ENCODE measurements at places on chromosomes 3 and 15.

DNA sequence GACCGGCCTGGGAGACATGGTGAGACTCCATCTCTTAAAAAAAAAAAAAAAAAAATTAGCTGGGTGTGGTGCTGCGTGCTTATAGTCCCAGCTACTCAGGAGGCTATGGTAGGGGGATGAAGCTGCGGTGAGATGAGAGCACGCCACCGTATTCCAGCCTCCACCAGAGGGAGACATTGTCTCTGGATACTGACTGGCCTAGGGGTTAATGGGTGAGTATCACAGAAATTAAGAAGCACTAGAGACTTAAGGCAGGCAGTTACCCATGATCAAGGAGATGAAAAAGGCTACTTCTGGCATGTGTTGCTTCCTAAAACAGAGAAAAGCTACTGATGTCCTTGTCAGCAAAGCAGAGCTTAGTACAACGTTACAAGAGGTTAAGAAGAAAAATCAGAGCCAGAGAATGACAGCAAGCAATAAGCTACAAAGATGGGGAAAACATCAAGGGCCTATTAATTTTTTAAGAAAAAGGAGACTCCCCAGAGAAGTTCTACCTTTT lies 8.6 kb downstream of the TFRC start:
- no peaks in the 10 kb centered on the region for H3K36me3 ChIP-seq
- H3K27ac ChIP-seq = no peak overlapping the region
- H3K4me3 ChIP-seq = no peak overlapping the region
- H3K27me3 ChIP-seq = no peaks in the 10 kb centered on the region
- no peak for DNase-seq

- no peaks in the 10 kb centered on the region for H3K36me3 ChIP-seq
- H3K4me1 ChIP-seq = no peaks in the 10 kb centered on the region
- no peaks in the 10 kb centered on the region for H3K27me3 ChIP-seq
- H3K27ac ChIP-seq = no peak overlapping the region
- no peak for DNase-seq
Measured at GRCh38 chr3:39376959-39377634, 6.1 kb upstream of the SLC25A38 start.

- H3K4me1 ChIP-seq = no peaks in the 10 kb centered on the region
- DNase-seq = no peak
- no peak overlapping the region for H3K4me3 ChIP-seq
- H3K27me3 ChIP-seq = no peaks in the 10 kb centered on the region
- H3K36me3 ChIP-seq = no peaks in the 10 kb centered on the region
- H3K27ac ChIP-seq = no peak overlapping the region
Measured at GRCh38 chr3:52561028-52561747, 24.8 kb downstream of the UQCC5 start.

GRCh38 chr3:121473001-121473400 lies 72.8 kb downstream of the POLQ start:
- H3K4me3 ChIP-seq = no peak overlapping the region
- H3K27ac ChIP-seq = no peak overlapping the region
- no peaks in the 10 kb centered on the region for H3K4me1 ChIP-seq
- no peaks in the 10 kb centered on the region for H3K27me3 ChIP-seq
- no peaks in the 10 kb centered on the region for H3K36me3 ChIP-seq

- H3K36me3 ChIP-seq = peaks cover 5% of the 10 kb centered on the region
- DNase-seq = no peak
- no peak overlapping the region for H3K27ac ChIP-seq
Measured at GRCh38 chr15:42728560-42728959, 8.4 kb downstream of the CDAN1 start.
